Hypothalamus (tissue), 51 donors: ENCODE measurements at places on chromosomes 16 and 17.

- DNase-seq: no peak
These were observed 25.6 kb downstream of the LRRC75A start for GRCh38 chr17:16466407-16466806.

- DNase-seq: no peak
These were observed 18.8 kb upstream of the TMEM220 start for GRCh38 chr17:10748531-10749181.

DNA sequence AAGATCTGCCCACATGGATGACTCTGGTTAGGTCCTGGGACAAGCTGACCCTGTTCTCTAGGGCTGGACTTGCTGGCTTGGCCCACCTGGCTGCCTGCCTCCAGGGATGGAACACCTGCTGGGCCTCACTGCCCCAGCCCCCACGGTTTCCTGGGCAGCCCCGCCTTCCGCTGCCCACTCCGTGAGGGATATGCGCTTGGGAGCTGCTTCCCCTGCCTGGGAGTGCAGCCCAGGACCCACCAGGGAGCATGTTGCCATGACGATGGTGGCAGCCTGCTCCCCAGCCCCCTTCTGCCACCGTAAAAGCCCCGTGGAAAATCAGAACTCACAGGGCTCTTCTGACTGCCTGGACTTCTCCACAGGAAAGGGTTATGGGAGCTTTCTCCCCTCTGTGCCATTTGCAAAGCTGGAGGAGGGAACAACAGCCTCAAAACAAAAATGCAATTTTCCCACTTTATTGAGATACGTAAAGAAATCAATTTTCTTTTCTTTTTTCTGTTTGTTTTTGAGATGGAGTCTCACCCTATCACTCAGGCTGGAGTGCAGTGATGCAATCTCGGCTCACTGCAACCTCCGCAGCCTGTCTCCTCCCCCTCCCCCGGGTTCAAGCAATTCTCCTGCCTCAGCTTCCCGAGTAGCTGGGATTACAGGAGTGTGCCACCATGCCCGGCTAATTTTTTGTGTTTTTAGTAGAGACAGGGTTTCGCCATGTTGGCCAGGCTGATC is 18.0 kb upstream of the GAS7 start:
- DNase-seq: peak; percentile 44

- no peak for DNase-seq
These were observed 22.6 kb upstream of the SPATA32 start for GRCh38 chr17:45284176-45285140.

DNA sequence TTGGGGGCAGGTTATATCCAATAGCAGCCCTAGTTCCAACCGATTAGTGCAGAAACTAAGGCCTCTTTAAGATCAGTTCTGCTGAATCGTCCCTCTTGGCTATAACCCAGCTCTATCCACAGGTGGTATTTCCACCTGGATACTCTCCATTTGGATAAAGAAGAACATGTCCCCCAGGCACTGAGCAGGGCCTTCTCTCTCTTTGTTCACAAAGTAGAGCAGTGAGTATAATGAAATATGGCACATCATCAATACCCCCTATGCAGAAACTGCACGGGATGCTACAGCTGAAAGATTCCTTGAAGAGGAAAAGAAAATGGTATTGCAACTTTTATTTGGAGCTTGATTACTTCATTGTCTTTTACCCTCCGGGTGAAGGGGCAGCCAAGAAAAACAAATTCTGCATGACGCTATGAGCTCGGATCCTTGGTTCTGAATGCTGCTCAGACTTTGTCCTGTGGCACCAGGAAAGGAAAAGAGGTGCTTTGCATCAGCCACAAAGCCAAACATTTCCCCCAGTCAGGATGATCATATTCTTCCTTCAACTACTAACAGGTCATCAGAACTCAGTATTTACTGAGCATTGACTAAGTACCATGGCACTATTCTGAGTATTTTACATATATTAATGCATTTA is 399.7 kb downstream of the NPIPA8 start:
- no peak for DNase-seq

GRCh38 chr16:1713933-1714332 is 7.9 kb downstream of the MAPK8IP3 start:
- no peak for DNase-seq

DNA sequence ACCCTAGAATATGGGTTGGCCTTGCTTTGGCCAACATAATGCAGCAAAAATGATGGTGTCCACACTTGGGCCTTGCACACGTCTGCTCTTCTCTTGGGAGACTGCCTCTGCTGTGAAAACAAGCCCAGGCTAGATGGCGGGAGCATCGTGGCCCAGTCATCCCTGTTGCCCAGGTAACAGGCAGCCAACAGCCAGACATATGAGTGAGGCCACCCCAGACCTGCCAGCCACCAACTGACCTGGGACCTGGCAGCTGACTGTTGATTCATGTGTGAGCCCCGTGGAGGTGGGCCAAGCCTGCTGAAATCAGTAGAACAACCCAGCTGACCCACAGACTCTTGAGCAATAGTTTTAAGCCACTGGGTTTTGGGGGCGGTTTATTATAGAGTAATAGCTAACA is 39.4 kb upstream of the CDH3 start:
- DNase-seq: no peak

- no peak for DNase-seq
These were observed 151.9 kb downstream of the IRX5 start for GRCh38 chr16:55082591-55082976.

GRCh38 chr16:27676839-27677238 is 126.9 kb downstream of the KATNIP start:
- no peak for DNase-seq

GRCh38 chr16:70601576-70602575 is 44.5 kb upstream of the IL34 start:
- no peak for DNase-seq

- no peak for DNase-seq
These were observed 48.7 kb upstream of the GSE1 start for GRCh38 chr16:85564277-85565051.

GRCh38 chr16:27237219-27238015 is 31.2 kb downstream of the NSMCE1 start:
- no peak for DNase-seq

DNA sequence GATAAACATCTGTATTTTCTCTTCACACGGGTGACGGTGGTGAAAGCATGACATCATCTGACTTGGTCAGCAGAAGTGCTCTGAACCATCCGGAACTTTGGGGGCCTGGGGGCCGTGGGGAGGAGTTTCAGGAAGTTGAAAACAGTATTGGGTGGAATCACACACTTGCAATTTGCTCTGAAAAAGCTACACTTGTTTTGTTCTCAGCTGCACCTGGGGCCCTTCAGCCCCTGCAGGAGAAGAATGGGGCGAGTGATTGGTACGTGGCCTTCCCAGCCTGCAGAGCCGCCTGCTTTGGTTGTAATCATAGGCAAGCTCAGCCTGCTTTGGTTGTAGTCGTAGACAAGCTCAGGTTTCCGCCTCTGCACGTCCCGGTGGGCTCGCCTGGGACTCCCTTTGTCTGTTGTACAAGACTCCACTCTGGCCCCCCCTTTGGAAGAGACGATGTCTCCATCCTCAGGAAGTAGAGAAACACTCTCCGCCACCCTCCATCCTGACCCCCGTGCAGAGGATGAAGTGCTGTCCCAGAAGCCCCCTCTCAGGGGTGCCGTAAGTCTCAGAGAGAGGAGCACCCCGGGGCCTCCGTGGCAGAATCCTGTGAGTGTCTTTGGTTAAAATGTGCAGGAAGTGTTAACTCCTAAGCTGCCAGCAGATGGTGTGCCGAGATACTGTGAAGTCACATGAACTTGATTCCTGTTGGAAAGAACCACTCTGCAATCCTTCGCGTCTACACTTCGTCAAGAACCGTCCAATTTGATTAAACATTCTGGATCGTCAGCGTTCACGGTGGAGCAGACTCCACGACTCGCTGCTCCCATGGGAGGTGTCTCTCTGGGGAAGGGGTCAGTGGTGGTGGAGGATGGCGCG is 5.4 kb downstream of the BANP start:
- peak; percentile 15 for DNase-seq

GRCh38 chr16:89847051-89847939 is 19.0 kb downstream of the SPIRE2 start:
- no peak for DNase-seq
